HEK293T (cell line): ENCODE measurements at places on chromosomes 1 and 21.

GRCh38 chr1:12342401-12343003 is 112.7 kb downstream of the VPS13D start:
- peak; percentile 28 for DNase-seq

DNA sequence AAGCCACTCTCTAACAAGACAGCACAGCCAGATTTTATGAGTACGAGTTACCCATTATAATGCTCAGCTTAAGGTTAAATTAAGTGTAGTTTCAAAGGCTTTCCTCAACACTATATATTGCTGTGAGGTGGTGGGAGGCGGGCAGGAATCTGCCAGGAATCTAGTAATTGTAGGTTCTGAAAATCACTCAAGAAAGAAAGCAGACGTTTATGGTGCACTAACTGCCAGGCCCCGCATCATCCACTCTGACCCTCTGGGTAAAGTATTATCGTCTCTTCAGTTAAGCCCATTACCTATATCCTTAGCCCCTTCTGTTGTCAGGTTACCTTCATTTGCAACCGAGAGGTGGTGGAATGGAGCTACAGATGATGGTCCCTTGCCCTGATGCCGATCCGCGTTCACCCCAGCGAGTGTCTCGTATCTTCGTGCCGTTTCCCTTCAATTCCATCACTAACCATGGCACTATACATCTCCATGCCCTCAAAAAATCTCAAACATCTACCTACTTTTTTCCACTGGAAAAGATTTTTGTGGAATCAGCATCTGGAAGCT is 12.4 kb downstream of the HMGN1 start:
- no peak for DNase-seq

DNA sequence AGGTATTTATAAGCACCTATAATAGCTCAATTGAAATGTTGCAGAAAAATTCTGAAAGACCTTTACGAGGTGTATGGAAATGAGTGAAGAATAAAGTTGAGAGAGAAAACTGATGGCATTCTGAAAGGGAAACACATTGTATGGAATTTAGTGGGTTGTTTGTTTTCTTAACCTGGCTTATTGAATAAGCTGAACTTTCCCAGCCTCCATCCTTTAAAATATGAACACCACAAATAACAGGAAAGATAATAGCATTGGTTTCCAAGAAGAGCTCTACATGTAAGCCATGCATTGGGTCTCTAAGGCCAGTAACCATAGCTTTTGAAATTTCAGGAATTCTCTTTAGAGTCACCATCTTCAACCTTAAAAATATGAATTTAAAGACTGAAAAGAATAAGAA is 709.0 kb downstream of the USP25 start:
- DNase-seq, result no peak

- no peak for DNase-seq
Measured at GRCh38 chr1:199221371-199222150, 582.7 kb downstream of the PTPRC start.

GRCh38 chr1:230123280-230124185 is 56.5 kb downstream of the GALNT2 start:
- no peak for DNase-seq

DNA sequence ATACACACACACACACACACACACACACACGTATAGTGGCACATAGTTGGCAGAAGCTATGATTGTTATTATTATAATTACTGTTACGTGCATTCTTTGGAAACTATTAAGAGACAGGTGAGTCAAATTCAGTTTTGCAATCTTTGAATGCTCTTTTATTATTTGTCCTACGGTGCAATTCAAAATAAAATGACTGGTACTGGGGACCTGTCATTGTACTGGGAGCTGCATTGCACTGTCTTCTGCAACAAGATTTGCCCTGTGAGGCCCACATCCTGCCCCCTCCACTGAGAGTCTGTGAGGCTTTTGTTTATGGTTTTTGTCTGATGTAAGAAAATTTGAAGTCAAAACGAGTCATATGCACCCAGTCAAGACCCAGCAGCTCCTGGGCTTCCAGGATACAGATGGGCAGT is 1.9 kb downstream of the LY9 start:
- no peak for DNase-seq

DNA sequence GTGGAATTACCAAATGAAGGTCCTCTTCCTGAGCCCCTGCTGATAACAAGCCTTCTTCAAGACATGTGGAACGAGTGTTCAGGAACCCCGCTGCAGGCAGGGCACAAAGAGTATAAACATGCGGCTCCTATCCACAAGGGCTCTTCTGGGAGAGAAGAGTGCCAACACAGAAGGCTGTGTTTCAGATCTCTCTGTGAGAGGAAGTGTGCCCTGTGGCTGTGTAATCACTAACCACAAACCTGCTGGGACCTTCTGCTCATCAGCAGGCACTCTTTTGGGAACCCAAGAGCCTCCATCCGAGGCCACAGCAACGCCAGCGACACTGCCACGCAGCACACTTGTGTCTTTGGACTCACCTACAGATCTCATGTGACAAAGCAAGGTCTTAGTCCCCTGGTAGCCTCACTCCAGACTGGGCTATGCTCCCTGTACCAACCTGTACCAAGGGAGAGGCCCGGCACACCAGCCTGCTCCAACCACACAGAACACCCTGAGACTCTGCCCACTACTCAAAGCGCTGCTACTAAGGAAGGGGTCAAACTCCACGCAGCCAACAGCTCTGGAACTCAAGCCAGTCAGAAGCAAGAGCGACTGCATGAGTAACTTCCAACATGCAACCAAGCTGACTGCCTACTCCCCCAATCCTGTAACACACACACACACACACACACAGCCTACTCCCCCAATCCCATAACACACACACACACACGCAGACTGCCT is 7.8 kb downstream of the PTTG1IP start:
- no peak for DNase-seq

DNA sequence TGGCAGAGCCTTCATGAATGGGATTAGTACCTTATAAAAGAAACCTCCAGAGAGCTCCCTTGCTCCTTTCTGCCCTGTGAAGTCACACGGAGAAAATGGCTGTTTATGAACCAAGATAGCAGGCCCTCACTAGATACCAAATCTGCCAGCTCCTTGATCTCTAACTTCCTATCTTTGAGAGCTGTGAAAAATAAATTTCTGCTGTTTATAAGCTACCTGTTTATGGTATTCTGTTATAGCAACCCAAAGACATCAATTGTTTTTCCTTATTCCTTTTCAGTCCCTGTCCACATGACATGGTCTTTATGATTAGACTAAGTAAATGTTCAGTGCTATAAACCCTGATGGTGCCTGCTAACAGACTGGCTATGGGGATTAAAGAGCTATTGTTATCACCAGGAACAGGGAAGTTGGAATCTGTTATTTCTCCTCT is 9.7 kb upstream of the STIL start:
- no peak for DNase-seq

DNA sequence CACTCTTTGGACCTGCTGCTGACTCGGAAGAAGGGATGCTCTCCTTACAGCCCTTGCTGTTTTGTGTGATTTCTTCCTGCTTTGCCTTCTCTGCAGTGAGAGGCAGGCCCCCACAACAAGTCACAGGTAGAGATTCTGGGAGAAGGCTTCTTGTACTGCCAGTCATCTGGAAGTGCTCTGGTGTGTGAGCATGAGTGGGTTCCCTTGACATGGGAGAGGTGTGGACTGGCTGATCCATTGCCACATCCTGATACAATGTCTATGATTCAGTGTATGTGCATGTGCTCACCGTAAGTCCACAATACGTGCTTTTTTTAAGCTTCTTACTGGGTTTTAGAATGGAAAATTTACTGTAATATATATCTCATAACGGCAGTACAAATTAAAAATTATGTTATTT is 46.0 kb upstream of the PLA2G4A start:
- no peak for DNase-seq

DNA sequence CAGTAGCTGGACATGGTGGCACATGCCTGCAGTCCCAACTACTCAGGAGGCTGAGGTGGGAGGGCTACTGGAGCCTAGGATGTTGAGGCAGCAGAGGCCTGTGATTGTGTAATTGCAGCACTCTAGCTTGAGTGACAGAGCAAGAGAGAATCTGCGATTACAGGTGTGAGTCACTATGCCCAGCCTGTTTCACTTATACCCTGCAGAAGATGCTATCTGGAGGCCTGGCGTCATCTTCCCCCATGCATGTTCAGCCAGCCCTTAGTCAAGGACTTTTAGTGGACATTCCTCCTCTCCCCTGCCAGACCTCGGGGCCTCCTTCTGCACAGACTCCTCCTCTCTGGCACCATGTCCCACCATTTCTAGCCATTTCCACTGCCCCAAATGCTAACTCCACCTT is 36.3 kb upstream of the RCC2 start:
- no peak for DNase-seq

DNA sequence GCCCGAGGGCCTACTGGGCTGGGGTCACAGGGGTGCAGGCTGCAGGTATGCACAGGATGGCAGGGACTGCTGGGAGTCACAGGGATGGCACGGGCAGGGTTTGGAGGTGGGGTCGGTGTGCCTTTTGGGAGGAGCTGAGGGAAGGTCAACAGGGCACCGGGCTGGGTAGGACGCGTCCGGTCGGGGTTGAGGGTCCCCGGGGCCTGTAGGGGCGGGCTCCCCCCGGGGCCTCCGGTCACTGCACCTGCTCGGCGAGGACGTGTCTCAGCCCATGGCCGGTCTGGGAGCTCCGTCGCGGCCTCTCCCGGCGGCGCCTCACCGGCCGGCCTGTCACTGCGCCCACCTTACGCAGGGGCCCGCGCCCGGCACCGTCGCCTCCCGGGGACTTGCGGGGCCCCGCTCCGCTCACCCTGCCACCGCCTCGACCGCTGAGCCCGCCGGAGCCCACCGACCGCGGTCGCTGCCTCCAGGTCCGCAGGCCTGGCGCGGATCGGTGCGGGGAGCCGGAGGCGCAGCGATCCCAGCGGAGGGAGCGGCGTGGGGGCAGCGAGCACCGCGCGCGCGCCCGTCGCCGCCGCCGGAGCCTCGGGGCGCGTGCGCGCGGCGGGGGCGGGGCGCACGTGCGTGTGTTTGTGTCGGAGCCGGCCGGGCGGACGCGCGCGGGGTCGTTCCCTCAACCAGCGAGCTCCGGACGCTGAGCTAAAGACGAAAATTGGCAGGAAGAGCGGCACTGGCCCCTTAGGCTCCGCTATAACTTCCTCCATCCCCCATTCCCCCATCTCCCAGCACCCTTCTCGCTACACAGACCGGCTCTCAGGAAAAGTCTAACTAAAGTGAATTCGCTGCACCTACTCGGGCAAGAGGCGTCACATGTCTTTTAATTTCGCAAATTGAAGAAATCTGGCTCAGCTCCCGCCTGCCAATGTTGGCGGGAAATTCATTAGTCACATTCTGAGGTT is at the start of gene AMIGO1:
Gene AMIGO1 (minus strand): TSS at position 552 of the 959 bp plus-strand sequence. CDS start 815 bp downstream, outside the sequence.
- DNase-seq, result peak; percentile 91

GRCh38 chr21:45950740-45951515 is 30.6 kb upstream of the COL6A1 start:
- no peak for DNase-seq

GRCh38 chr1:201268604-201269151 is 14.6 kb upstream of the PKP1 start:
- DNase-seq, result no peak

- no peak for DNase-seq
Measured at GRCh38 chr1:58063095-58063494, 483.4 kb downstream of the OMA1 start.

- peak; percentile 52 for DNase-seq
Measured at GRCh38 chr1:12760256-12760795, 13.2 kb upstream of the PRAMEF12 start.

DNA sequence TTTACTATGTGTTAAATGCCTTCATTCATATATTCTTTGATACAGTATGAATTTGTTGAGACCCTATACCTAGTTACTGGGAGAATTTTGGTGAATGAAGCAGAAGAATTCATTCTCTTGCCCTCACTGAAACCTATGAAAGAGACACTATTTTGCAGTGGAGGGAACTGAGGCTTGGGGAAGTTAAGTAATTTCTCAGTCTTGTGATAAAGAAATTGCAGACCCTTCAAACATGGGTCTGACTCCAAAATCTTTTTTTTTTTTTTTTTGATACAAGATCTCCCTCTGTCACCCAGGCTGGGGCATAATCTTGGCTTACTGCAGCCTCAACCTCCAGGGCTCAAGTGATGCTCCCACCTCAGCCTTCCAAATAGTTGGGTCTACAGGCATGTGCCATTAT is 132.1 kb downstream of the DNM3 start:
- no peak for DNase-seq

- DNase-seq, result no peak
Measured at GRCh38 chr1:156069490-156070455, 8.8 kb downstream of the RAB25 start.
